ENCODE measurements at places on chromosomes 16 and 17.

DNA sequence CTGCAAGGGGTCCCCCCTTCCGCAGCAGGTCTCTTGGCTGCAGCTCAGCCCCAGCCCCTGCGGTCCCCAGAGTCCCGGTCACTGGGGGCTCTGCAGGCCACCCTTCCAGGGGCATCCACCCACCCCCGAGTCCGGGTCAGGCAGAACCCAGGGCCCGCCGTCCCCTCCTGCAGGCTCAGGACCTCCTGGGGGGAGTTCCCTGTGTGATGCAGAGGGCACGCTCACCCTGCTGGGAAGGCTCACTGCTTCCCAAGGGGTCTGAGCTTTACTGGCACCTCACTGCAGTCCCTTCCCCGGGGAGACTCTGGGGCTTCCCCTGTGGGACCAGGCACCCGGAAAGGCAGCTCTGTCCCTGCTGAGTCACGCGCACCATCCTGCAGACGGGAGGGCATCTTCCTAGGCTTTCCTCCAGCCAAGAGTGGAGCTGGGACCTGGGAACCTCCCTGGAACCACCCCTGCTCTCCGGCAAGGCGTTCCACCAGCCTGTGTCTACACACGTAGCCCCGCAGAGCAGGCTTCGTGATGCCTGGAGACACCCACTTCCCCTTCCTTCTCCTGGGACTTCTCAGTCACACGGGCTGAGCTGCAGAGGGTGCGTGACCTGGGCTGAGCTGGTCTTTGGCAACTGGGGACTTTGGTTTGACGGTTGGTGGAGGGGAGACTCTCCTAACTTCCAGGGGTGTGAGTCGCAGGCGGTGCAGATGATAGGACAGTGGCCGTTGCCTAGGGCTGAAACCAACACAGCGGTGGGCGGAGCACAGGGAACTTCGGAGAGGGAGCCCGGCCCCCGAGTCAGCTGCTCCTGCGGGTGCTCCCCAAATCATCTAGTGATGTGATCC lies 23.4 kb downstream of the SLC25A10 start:
- DNase-seq = no peak

DNA sequence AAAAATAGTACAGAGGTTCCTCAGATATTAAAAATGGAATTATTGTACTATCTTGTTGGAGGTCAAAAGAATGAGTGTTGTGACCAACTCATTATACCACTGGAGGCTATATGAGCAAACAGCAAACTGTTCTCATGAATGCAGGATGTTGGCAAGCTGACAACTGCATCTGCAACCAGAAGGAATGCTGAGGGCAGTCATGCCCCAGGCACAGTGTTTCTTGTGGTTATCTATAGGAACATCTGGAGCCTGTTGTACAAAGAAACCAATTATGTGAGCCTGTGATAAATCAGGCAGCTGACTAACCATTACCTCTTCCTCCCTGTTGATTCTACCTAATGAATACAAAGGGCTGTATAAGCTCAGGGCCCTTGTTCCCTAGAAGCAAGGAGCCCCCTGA lies 2057.1 kb downstream of the TP53TG3F start:
- no peak for DNase-seq

DNA sequence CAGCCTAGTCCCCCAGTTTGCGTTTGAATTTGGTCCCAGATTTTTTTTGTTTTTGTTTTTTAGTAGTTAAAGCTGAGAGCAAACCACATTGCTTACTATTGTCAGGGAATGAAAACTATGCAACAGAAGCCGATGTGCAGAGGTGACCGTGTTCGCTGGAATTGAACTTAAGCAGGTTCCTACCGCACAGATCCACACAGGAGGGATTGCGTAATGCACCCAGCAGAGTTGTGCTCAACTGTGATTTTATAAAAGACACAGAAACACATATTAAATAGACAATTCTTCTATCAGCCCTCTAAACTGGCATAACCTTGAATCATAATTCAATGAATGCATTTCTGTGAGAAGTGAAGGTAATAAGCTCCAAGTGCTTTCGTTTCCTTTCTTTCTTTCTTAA lies 443.0 kb downstream of the WWOX start:
- DNase-seq = no peak

DNA sequence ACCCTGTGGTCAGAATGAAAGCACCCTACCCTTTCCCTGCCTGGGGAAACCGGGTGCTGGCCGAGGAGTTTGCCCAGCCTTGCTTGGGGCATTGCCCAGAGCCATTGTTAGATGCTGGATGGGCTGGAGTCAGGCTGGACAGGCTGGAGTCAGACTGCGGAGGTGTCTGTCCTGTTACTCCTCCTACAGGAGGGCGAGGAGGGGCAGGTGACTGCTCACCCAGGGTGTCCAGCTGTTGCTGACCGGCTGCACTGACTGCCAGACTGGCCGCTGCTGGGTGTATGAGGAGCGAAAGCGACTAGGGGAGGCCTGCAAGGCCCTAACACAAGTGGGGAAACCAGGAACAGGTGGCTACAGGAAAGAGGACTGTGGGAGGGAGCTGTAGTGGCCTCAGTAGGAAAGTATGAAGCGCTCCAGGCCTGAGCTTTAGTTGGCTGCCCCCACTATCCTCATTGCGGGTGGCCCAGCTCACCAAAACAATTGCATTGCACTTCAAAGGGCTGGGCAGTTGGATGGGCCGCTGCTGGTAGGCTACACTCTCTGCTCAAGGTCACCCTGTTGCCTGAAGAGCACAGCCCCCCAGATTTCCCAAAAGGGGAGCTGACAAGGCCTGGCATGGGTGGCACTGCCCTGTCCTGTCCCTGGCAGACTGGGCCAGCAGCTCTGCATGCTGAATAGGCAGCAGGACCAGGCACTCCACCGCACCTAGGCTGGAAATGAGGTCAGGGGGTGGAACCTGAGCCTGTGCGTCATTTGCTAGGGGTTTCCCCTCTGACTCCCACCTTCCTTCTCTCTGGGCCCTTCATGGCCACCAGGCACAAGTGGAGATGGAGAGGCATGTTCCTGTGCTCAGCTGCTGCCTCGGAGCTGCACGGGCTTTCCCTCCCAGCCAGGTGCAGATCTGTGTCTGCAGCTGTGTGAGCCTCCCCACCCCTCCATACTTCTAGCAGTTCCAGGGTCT lies 18.4 kb downstream of the LDHD start:
- DNase-seq = peak; percentile 68

GRCh38 chr17:71338396-71338795 lies 782.4 kb upstream of the SOX9 start:
- no peak for DNase-seq

- no peak for DNase-seq
Observed at GRCh38 chr16:2779151-2779920, 2.3 kb upstream of the ELOB start.

DNA sequence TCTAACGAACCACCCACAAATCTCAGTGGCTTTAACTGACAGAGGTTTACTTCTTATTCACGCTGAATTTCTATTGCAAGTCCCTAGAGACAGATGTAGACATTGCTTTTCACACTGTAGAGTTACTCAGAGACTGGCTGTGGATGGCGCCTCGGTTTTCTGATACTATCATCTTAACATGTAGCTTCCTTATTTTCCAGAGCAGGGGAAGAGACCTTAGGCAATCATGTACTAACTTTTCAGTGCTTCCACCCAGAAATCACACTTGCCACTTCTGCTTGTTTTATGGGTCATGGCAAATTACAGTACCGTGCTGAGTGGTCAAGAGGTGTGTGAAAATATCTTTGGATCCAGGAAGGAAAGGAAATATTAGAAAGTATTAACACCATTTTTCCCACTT lies 65.4 kb downstream of the MAF start:
- DNase-seq = no peak

DNA sequence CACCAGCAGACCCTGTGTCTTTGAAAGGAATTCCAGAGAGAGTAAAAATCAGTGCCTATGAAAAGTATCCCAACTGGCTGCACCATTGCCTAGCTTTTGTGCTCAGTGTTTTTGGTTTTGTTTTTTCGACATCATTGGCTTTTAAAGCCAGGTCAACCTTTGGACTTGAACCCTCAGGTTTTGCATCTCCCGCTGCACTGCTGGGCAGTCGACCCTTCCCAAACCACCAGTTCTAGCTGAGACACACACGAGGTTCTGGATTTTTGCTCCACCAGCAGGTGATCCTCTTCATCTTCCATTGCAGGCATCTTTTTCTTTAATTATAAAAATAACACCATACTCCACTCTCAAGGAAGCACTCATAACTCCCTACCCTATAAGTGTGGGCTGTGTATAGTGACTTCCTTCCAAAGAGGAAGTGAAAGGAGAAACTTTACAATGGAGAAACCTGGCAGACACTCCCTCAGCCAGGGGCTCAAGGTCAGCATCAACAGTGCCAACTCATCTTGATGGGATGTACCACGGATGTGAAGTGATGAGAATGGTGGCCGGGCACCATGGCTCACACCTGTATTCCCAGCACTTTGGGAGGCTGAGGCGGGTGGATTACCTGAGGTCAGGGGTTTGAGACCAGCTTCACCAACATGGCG lies 57.8 kb downstream of the BMERB1 start:
- DNase-seq = no peak

GRCh38 chr16:3830625-3831254 lies 49.8 kb downstream of the CREBBP start:
- DNase-seq = no peak

DNA sequence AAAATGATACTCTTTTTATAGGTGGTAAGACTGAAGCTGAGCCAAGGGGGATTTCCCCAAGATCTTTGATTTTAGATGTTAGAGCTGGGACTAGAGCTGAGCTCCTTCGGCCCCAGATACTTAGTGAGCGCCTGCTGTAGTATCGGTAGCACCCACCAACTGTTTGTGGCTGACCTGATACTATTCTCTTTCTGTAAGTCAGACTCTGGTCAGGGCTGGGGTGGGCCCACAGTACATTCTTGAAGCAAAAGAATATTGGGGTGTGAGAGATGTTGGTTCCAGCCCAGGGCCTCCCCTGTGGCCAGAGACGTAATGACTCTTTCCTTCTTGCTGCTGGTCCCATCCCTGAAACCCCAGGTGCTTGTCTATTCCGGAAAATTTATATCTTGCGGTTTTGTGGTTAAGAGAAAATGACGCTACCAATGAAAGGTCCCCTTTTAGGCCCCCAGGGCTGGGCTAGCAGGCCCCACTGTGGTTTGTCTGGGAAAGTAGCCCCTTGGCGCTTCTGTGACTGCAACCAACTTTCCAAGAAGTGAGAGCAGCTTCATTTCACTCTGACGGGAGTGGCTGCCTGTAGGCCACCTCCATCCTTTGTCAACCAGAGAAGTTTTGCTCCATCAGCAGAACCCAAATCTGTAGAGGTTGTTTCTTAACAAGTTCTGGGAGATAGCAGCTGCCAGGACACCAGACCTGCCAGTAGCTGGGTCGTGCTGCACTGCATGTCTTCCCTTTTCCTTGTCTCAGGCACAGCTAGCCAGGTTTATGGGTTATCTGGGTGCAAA lies 86.4 kb upstream of the LGALS9 start:
- peak; percentile 81 for DNase-seq

DNA sequence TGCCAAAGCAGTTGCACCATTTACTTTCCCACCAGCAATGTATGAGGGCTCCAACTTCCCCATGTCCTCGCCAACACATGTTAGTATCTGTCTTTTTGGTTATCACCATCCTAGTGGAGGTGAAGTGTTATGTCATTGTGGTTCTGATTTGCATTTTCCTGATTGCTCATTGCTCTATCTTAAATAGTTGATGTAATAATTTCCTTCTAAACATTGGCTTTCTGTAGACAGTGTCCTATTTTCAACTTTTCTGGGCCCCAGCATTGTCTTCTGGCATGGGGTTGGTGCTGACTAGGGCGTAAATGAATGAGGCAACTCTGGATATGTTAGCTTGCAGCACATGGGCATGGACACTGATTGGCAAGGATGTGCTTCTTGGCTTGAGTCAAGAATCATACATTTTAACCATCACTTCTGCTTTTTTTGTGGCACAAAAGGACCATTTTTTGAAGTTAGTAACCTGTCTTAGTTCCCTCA lies 25.1 kb downstream of the PLCG2 start:
- DNase-seq = no peak

GRCh38 chr17:57038486-57038885 lies 46.6 kb upstream of the AKAP1 start:
- DNase-seq = no peak

GRCh38 chr17:13393841-13394710 lies 207.7 kb downstream of the HS3ST3A1 start:
- DNase-seq = no peak

DNA sequence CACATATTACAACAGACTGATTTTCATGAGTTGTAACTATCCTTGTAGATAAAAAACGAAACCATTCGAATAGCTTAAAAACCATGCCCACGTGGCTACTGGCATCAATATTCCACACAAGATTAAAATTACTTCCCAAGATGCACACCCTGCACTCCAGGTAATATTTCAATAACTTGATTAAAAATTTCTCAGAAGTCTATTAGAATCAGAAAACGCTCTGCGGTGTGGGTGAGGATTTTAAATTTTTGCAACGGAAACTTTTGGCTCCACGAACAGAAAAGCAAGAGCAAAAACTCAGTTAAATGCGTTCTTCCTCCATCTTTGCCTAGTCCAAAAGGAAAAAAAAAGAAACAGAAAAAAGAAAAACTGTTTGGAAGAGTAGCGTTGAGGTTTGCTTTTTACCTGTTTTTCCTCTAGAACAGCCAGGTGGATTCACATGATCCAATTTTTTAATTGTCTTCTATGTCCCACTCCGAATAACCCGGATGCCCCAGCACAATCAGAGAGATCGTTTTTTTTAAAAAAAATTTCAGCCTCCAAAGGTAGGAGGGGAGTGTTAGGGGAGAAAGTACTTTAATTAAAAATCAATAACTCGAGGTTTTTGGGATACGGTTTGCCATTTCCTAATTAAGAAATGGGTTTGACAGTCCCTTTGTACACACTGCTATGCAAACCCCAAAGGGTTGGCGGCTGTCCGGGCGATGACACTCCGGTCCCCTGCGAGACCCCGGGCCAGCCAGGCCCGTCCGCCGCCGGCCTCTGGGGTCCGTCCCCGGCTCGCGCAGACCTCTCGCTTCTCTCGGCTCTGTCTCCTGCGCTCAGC lies 708 bp upstream of the NFAT5 start:
- no peak for DNase-seq

- DNase-seq = no peak
Observed at GRCh38 chr16:83682116-83682867, 125.5 kb upstream of the HSBP1 start.

- DNase-seq = no peak
Observed at GRCh38 chr16:84378567-84378966, 10.2 kb downstream of the ATP2C2 start.

DNA sequence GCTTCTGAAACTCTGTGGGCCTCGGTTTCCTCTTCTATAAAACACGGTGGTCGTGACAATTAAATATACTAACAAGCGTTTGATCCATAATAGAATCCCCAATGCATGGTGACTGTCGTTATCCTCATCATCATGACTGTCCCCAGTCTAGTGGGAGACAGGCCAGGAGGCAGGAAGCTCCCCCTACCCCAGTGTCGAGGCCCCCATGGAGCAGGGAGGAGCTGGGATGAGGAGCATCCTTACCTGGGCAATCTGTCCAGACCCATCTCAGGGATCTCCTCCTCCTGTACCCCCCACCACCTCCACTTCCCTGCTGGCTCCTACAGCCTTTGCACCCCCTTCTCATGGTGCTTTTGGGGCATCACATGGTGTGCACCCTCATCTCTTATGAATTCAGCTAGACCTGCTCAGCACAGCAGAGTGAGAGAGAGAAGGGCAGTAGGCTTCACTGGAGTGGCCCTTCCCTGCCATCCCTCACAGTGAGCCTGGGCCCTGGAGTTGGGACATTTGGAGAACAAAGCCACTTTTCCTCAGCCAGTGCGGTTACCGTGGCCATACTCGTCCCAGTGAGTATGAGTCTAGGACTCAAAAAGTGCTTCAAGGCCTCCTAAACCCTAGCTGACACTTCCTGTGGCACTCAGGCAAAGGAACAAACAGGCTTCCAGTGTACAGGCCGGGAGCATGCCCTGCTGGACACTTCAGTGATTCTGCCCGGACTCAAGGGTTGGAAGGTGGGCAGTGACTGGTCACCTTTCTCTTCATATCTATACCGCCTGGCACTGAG lies 148.6 kb downstream of the CLEC16A start:
- no peak for DNase-seq
